ENCODE measurements at places on chromosomes 3 and 15.

- no peak for DNase-seq
Observed at GRCh38 chr3:3125977-3126376, 763 bp upstream of the TRNT1 start.

DNA sequence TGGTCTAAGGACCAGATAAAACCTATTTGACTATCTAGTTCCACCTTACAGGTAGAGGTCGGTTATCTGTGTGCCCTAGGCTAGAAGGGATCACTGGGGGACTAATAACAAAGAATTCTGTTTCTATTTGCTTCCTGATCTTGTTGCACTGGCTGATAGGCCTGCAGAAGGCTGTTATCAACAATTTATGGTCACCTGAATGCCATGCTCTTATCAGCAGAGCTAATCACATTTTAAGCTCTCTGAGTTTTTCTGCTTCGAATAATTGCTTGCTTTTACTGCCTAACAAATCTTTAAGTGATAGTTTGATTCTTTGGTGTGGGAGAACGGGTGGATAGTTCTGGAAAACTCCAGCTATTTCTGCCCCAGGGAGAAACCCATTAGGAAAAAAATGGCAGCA, 263.1 kb downstream of the PDZRN3 start:
- DNase-seq, result no peak

- no peak for DNase-seq
Observed at GRCh38 chr3:182568261-182568660, 225.0 kb upstream of the ATP11B start.

DNA sequence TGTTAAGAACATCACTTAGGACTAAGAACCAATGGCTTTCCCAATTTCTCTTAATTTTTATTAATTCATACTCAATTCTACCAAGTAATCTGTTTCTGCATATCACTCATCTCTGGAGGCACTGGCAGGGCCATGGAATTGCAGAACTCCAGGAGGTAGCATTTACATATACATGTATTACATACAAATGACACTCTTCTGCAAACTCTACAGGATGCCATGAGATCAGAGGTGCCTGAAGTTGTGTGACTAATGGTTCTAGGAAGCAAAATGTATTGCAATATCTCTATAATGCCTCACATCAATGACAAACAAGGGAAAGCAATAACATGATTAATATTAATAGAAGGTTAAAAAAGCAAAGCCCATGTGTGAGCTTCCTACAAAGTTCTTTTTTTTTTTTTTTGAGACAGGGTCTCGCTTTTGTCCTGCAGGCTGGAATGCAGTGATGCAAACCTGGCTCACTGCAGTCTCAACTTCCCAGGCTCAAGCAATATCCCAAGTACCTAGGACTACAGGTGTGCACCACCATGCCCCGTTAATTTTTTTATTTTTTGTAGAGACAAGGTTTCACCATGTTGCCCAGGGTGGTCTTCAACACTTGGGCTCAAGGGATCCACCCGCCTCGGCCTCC, 33.0 kb downstream of the DENND6A start:
- no peak for DNase-seq

DNA sequence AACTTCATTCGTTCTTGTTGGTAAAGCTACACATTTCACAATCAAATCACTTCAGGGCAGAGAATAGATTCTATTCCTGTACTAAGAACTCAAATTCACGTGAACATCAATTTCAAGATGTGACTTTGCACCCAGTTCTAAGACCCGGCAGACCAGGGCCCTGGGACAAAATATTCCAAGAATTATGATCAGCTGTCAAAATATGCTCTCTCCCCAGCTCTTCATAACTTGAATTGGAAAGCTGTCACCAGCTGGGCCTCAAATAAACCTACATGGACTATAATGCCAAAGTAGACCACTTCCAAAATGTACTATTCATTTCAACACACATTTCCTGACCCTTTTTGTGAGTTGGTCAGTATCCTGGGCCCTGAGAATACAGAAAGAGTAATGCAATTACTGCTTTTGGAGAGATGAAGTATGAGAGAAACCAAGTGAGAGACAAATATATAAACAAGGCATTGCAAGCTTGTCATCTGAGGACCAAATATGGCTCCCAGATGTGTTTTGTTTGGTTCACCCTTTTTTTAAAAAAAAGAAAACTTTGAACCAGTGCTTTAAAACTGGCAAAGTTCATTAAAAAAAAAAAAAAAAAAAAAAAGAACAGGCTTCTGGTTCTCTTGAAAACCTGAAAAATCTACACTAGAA, 14.9 kb downstream of the MAGI1 start:
- no peak for DNase-seq

GRCh38 chr3:61862614-61863289, 301.4 kb downstream of the PTPRG start:
- no peak for DNase-seq

- no peak for DNase-seq
Observed at GRCh38 chr3:126021702-126022101, 52.7 kb downstream of the ROPN1B start.

DNA sequence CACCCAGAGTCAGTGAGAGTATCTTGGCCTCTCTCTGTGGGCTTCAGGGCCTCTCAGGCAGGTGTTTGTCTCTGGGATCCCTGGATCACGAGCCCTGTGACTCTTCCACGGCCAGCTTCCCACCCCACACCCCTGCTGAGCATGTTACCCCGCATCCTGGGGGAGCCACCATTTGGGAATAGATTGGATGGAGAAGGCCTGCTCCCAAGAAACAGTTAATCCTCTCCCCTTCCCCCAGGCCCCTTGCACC, 15.5 kb upstream of the SRP14 start:
- no peak for DNase-seq

- DNase-seq, result no peak
Observed at GRCh38 chr15:52780172-52780980, 9.8 kb downstream of the ONECUT1 start.

- DNase-seq, result no peak
Observed at GRCh38 chr3:66411474-66411873, 89.3 kb downstream of the LRIG1 start.

- no peak for DNase-seq
Observed at GRCh38 chr15:67145312-67145610, 79.9 kb downstream of the SMAD3 start.

DNA sequence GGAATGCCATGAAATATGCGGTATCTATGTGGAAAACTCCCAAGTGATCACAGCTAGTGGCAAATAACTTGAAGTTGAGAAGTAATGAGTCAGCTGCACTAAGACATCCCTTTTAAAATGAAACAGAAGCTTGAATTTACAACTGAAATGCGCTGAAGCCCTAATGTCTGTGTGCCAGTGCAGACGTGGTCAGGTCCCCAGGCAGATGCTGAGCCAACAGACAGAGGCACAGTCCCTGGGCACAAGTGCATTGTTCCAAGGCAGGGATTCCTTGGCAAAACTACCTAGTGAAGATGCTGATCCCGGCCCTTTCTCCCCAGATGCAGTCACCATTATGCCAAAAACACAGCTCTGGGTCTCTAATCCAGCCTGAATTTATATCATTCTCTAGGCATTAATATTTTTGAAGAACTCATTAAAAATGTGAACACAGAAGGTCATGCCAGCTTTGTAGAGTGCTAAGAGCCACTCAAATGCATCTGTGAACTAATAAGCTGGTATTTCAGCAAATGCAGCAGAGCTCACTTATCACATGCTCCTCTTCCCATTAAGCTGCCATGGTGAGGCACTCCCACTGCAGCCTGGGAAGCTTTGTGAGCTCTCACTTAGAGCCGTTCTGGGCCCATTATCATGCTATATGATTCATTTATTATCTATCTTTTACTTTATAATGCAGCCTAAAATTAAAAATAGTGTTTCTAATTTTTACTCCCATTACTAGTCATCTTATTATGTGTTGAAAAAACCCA, 200.1 kb downstream of the GABRB3 start:
- no peak for DNase-seq

GRCh38 chr3:111667621-111668239, 72.6 kb upstream of the ZBED2 start:
- no peak for DNase-seq

GRCh38 chr3:31871939-31872507, 109.0 kb downstream of the OSBPL10 start:
- DNase-seq, result no peak

- no peak for DNase-seq
Observed at GRCh38 chr3:107421170-107421792, 44.0 kb downstream of the CCDC54 start.

GRCh38 chr3:39176025-39176714, 16.2 kb downstream of the XIRP1 start:
- DNase-seq, result no peak

GRCh38 chr3:116776880-116777785, 67.6 kb downstream of the TUSC7 start:
- DNase-seq, result no peak

DNA sequence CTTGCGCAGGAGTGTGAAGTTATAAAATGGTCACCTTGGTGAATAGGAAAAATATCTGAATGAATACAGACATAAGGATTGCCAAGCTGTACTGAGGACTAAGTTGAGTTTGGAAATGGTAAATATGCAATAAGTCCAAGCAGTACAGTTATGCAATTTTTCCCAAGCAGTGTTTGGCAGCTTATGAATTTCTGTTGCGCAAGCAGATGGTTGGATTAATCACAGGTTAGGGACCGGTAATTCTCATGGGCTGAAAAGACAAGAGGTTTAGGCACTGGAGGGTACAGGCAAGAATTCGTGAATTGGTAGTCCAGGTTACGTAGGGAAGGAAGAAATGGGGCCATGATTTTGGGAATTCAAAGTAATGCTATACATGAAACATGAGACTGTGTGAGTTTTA, 210.3 kb downstream of the RAP2B start:
- no peak for DNase-seq

- DNase-seq, result no peak
Observed at GRCh38 chr3:137222736-137223225, 265.0 kb downstream of the IL20RB start.

GRCh38 chr3:146638718-146639117, 33.6 kb upstream of the PLSCR5 start:
- no peak for DNase-seq

GRCh38 chr15:73295630-73296286, 73.0 kb downstream of the HCN4 start:
- no peak for DNase-seq

GRCh38 chr3:87041191-87041590, 50.2 kb upstream of the VGLL3 start:
- DNase-seq, result no peak

- no peak for DNase-seq
Observed at GRCh38 chr3:3804560-3804959, 5.3 kb downstream of the LRRN1 start.

DNA sequence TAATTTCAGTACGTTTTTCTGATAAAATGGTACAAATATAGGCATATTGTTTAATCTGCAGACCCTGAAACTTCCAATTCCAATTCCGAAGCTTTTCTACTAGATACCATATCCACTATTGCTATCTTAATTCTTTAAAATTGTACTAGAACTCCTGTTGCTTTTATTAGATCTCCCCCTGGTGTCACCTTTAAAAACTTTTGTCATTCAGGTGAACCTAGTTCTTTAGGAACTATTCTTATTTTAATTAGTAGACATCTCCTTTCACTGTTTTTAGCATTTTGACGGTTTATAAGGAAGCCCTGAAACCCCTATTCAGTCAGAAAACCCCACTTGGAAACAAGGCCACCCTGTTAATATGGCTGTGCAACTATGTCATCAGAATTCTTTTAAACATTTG, 22.3 kb downstream of the C2CD4B start:
- DNase-seq, result no peak

GRCh38 chr3:9036404-9037131, 73.3 kb upstream of the RAD18 start:
- peak; percentile 26 for DNase-seq

- DNase-seq, result no peak
Observed at GRCh38 chr15:52689562-52689961, 10.4 kb upstream of the ATOSA start.

GRCh38 chr3:172466553-172467130, 18.4 kb upstream of the GHSR start:
- DNase-seq, result no peak

DNA sequence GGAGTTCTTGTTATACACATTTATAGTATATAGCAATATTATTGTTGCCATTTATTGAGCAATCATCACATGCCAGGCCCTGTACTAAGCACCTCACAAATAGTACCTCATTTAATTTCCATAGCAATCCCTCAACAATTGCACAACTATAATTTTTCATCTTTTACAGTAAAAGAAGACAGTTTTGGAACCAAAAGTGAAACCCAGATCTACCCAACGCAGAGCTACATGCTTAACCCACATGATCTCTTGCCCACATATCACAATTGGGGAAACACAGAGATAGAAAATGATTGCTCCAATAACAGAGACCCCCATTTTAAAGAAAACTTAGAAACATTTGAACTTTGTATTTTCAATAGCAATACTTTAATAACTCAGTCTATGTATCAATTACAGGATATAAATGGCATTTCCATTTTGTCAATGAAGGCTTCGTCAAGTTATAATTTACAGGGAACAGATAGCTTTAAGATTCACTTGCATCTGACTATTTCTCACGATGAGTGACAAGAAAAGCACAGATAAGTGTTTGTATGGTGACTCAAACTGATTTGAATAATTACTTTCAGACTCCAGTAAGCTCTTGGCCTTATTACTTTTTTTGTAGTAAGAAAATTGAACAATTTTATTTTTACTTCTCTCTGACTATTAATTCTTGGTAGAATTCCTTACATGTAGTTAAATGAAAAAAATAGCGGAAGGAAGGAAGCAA, 38.7 kb upstream of the CCDC50 start:
- no peak for DNase-seq

GRCh38 chr15:69421498-69421897, 7.3 kb downstream of the KIF23 start:
- no peak for DNase-seq

GRCh38 chr15:27449941-27450340, 479.0 kb downstream of the GABRG3 start:
- DNase-seq, result no peak

GRCh38 chr15:80199366-80199765, 46.6 kb downstream of the FAH start:
- no peak for DNase-seq

GRCh38 chr3:149881879-149882278, 68.9 kb downstream of the RNF13 start:
- DNase-seq, result no peak

DNA sequence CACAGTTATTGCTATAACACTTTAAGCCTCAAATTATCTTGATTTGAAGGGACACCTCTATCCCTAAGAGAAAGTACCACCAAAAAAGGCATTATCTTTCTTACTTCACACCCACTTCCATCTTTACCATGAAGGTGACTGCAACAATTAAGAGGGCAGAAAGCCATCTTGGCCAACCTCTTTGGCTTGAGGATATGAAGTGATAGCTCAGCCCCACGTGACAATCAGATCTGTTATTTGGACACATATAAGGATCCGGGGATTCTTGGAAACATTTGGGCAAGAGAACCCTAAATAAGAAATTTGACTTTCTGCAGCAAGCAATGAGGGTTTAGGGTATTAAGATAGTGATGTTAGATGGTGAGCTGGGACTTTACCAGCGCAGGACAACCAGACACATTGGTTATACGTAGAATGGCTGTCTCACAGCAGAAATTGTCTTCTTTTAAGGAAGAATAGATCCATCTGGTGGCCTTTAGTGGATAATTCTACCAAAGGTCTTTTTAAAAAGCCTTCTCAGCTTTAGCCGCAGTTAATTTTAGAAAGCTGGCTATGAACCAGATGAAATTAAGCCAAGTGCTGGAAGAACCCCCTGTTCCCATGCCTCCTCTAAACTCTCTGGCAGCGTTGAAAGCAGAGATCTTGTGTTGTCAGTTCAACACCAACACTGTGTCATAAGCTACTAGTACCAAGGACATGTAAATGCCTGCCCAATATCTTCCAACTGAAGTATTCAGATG, 12.3 kb downstream of the HCLS1 start:
- DNase-seq, result no peak

Data from urinary bladder (tissue), 4 donors.